Lower lobe of right lung (tissue), 2 donors: ENCODE measurements at places on chromosomes 6 and 20.

DNA sequence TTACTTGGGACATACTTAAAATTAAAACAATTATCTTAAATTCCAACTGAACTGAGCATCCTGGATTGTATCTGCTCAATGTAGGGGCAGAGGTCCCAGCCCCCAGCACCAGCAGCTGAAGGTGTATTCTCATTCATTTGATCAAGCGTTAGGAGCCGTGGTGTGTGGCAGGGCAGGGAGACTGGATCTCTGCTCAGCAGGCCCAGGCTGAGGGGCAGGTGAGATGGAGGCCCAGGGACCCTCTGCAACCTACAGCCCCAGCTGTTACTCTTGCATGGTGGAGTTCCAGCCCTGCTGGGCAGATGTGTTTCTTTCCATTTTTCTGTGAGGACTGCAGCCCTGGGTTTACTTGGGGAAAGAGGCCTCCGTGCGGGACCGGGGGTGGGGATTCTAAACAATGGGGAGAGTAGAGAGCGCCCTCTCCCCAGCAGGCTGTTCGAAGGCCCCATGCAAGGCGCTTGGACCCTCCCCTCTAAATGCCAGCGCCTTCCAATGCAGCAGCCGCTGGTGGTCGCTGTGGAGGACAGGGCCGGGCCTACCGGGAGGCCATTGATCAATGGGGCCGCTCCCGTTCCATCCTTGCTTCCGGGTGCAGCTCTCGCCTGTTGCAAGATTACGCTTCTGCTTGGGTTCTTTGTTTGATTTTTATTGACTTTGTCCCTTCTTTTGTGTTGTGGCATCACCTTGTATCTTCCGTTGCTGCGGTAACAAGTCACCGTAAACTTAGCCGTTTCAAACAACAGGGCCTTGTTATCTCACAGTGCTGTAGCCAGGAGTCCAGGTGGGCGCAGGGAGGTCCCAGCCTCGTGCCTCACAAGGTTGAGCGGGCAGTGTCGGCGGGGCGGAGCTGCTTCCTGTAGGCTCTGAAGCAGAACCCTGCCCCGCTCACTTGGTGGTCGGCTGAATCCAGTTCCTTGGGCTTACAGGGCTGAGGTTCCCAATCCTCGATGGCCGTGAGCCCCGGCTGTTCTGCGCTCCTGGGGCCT, 134.8 kb upstream of the PHACTR3 start:
- DNase-seq, result no peak

- no peak for DNase-seq
These were observed 28.6 kb upstream of the EZR start for GRCh38 chr6:158847786-158848185.

- no peak for DNase-seq
These were observed 1.3 kb upstream of the DNAH8 start for GRCh38 chr6:38713812-38714211.

DNA sequence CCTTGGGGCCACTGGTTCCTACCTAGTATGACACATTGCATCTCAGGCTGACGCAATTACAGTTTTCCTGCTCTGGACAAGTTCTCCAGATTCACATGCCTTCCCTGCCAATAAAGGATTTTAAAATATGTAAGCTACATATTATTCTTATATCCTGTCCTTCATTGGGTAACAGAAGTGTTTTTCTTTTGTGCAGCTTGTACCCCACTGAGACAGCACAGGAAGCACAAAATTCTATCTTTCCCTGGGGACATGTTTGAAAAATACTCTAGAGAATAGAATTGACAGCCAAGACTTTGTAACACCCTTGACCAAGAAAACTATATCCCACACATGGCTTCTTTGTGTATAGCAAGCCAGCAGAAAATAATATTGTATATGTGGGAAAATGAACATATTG, 456.8 kb downstream of the MAFB start:
- no peak for DNase-seq

- no peak for DNase-seq
These were observed 19.3 kb downstream of the PLCB1 start for GRCh38 chr20:8151372-8151771.

DNA sequence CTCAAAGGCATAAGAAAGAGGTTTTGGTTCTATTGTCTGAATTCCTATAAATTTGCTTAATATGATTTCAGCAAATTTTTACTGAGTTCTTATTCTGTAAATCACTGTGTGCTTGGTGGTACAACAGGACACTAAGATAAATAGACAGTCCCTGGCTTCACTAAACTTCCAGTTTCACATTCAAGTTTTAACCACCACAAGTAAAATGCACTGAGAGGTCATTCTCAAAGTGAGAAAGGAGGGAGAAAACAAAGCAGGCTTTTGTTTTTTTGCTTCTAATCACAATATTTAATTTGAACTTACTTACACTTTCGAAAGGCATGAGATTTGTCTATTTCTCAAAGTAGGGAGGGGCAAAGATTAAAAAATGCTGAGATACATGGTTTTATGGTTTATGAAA, 445.7 kb downstream of the CDC5L start:
- DNase-seq, result no peak

- no peak for DNase-seq
These were observed 32.3 kb upstream of the SULF2 start for GRCh38 chr20:47817573-47817972.

DNA sequence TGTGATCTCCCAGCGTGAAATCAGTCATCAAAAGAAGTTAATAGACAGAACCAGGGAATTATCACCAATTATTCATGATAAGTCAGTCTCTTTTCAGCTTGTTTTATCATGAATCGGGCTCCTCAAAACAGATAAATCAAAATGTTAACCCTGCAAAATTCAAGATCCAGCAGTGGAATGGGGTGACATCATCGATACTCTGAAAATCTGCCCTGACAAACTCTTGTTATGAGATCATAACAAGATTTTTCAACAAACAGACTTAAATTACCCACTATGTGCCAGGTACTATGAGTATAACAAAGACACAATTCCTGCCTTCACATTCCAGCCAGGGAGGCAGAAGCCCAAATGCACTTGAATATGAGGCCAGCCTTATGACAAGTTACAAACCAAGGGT, 64.4 kb downstream of the PTPRK start:
- DNase-seq, result no peak

DNA sequence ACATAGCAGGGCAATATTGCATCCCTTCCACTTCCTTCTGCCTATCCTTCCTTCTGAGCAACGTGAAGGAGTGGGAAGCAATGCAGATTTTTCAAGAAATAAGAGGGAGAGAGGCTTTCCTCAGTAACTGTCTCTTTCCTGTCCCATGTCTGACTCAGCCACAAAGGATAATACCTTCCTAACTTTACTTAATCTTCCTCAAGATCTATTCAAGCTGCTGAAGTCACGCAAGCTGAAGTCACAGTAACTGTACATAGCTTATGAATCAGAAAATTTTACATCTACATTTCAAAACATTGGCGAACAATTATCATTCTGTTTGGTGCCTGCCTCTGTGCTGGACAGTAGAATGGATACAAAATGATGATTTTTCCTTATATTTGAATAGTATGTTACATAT, 86.4 kb upstream of the POU3F2 start:
- no peak for DNase-seq

GRCh38 chr6:55397986-55398385, 70.7 kb downstream of the GFRAL start:
- DNase-seq, result no peak

DNA sequence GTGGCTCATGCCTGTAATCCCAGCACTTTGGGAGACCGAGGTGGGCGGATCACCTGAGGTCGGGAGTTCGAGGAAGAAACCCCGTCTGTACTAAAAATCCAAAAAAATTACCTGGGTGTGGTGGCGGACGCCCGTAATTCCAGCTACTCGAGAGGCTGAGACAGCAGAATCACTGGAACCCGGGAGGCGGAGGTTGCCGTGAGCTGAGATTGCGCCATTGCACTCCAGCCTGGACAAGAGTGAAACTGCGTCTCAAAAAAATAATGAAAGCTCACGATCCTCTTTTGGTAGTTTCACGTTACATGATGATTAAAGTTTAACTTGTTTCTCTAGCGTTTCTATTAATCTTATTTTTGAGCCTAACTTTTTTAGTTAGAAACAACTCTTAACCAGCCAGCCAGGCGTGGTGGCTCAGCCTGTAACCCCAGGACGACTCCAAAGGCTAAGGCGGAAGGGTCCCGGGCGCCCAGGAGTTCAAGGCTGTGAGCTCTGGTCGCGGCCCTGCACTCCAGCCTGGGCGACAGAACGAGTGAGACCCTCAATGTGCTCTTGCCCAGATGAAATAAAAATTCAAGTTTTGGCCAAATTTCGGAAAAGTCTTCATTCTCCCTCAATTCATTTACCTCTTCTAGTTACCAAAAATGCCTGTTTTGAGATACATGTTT, 1.2 kb upstream of the WRNIP1 start:
- peak; percentile 53 for DNase-seq

GRCh38 chr6:144353871-144354314, 68.8 kb downstream of the UTRN start:
- no peak for DNase-seq

- no peak for DNase-seq
These were observed 202.1 kb upstream of the CNR1 start for GRCh38 chr6:88368071-88368787.

DNA sequence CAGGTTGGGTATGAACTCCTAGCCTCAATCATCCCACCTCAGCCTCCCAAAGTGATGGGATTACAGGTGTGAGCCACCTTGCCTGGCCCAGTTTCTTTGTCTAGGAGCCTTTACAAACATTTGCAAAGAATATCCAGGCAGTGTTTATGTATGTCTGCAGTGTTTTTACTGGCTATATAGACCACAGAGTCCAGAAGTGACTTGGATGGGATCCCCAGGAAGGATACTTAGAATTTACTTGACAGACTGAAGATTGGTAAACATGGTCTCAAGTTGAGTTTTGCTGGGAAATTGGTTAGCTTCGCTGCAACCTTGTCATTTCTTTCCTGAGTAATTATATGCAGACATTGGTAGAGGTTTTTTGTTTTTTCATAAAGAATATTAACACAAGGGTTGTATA, 23.8 kb downstream of the JARID2 start:
- DNase-seq, result no peak

DNA sequence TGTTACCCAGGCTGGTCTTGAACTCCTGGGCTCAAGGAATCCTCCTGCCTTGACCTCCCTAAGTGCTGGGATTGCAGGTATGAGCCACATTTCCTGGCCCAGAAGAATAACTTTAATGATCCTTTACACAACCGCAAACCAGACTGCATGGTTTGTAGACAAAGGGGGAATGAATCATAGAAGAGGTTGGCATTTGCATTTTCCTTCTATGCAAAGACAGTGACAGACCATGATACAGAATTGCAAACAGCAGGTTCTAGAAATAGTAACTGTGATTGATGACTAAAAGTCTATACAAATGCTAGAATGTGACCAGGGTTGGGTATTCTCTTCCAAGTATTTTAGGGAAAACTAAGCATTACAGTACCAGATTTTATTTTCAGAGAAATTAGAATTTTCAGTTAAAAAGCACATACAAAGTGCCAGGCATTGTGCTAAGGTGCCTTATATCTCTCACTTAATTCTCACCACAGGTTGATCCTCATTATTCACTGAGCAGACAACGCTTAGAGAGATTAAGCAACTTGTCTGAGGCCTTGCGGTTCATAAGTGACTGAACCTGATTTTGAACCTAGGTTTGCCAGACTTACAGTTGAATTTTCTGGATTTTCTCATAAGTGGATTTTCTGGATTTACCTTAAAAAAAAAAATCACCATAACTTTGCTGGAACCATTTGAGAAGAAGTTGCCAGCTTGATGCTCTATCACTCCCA, 146.6 kb downstream of the ZFAND3 start:
- DNase-seq, result no peak

- no peak for DNase-seq
These were observed 677 bp downstream of the PXMP4 start for GRCh38 chr20:33719277-33719988.

DNA sequence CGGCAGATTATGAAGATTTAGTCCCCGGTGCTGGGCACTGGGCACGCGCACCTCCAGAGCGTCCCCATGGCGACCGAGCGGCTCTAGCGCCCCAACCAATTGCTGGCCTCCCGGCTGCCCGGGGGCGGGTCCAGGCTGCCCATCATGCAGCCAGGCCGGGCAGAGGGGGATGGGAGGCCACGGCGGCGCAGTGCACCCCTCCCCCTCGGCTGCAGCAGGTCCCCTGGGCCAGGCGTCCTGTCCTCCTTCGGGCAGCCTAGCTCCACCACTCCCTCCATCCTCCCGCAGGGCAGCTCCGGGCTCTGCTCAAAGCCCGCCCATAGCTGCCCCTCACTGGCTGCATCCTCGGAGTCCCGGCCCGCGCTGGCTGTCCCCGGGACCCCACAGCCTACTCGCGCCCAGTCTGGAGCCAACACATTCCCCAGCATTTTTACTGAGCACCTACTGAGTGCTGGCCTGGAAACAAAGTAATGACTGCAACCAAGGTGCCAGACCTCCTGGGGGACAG, 99.4 kb downstream of the ASXL1 start:
- DNase-seq, result peak; percentile 70

GRCh38 chr20:24580006-24580405, 110.6 kb downstream of the SYNDIG1 start:
- DNase-seq, result no peak

DNA sequence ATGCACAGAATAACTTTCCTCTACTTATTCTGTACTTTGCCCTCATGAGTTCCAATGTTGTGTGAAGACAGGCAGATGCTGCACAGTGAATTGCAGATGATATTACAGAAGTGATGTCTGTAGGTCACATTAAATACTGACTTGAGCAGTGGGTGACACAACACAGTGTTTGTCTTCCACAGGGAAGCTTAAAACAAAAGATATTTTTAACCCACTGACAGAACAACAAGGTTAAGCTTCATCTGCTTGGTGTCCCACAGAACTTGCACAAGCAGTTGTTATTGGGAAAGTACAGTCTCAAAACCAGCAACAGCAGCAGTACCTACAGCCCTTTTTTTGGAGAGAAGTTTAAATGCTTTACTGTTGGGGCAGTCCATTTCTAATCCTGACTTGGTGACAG, 10.5 kb downstream of the SUMO4 start:
- DNase-seq, result no peak

- DNase-seq, result no peak
These were observed 254.4 kb upstream of the POU3F2 start for GRCh38 chr6:98579941-98580340.

- peak; percentile 78 for DNase-seq
These were observed 478.8 kb downstream of the CD83 start for GRCh38 chr6:14596410-14596809.

DNA sequence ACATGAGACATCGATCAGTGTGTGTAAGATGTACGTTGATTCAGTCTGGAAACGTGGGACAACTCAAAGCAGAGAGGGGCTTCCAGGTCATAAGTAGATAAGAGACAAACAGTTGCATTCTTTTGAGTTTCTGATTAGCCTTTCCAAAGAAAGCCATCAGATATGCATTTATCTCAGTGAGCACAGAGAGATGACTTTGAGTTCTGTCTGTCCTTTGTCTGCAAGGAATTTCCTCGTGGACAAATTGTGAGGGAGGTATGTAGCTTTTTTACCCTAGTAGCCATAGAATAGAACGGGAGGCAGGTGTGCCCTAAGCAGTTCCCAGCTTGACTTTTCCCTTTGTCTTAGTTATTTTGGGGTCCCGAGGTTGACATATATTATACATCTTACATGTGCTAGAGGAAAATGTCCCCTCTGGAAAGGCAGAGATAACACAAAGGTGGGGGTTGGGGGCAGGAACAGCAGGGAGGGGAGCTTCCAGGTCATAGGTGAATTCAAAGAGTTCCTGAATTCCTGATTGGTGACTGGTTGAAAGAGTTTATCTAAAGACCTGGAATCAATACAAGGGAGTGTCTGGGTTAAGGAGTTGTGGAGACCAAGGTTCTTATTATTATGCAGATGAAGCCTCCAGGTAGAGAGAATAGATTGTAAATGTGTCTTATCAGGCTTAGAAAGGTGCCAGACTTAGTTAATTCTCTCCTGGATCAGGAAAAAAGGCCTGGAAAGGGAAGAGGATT, 237.0 kb downstream of the NFATC2 start:
- DNase-seq, result no peak
